ENCODE measurements at places on chromosomes 11 and 22.
A peak's percentile ranks its signal among the peaks of the same experiment; 100 is the strongest.

DNA sequence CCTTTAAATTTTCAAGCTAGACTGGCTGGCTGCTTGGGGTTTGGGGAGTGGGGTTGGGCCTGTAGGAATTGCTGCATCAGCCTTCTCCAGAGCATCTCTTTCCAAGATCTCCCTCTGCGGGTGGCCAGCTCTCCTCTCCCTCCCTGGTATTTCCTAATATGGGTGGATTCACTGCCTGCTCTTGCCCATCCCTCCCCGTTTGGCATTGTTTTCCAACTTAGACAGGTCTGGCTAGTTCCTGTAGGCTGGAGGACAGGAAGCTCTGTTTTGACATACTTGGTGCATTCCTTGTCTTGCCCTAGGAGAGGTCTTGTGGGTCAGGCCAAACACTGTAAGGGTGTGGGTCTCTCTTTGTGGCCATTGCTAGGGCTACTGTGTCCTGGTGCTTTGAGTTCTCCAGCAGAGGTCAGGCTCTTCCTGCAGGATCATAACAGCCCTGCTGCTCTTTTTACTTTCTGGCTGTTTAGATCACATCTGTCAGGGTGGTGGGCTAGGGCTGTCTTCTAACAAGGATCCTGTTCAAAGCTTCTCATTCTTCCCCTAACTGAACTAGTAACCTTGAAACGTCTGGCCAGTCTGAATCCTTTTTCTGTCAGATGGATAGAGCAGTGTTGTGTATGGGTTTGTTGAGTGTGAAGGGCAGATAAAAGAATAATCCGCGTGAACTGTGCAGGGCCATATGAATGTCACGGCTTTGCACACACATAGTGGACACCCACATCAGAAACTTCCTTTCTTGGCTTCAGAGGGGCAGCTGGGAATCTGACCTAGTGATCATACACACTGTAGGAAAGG is 18.3 kb upstream of the MICALL1 start:
- peak; percentile 74 for DNase-seq

- no peak for DNase-seq
Observed at GRCh38 chr11:11667056-11667455, 45.3 kb upstream of the GALNT18 start.

DNA sequence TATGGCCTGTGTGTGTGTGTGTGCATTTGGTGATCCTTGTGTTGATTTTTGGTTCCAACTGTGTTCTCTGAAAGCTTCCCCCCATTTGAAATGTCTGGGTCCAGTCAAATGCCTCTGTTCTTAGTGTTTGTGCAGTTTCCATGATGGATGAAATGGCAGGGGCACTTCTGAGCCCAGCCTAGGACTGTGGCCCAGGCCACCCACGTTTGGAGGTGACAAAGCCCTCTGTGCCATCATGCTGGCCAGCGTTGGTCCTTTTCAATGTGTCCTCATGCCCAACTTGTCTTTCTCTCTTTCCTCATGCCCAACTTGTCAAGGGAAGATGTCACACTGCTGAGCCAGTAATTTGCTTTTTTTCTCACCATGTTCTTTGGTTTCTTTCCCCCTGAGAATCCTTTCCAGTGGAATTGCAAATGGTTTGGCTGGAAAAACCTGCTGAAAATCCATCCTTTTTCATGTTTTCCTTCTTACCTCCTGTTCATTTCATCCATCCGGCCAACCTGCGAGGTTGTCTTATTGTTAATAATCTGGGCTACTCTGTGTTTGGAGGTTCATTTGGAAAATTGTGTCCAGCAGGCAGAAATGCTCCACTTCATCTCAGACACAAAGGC is 113.7 kb upstream of the NAV2 start:
- no peak for DNase-seq

- no peak for DNase-seq
Observed at GRCh38 chr11:86931548-86932258, 23.5 kb downstream of the FZD4 start.

DNA sequence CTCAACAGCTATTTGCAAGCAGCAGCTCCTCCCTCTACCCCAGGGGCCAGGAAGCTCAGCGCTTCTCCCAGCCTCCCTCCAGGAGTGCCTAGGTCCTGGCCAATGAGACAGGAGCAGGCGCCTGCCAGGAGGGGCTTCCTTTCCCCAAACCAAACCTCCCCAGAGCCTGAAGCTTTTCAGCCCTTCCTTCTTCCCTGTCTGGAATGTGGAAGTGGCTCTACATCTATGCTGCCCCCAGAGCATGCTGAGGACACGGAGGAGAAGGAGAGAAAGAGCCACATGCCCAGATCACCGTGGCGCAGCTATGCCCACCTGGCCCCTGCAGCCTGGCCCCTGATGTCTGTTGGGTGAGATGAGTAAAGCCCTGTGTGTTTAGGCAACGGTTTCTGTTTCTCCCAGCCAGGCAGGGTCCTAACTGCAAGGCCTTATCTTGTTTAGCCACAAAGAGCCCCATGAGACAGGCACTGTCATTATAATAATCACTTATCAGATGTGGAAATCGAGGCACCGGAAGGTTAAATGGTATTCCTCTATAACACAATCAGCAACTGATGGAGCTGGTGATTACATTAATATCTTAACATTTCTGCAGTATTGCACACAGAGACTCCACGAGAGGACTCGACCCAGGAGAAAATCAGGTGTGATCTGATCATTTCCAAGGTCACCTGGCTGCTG is 315.8 kb downstream of the CTTN start:
- DNase-seq, result no peak

- DNase-seq, result no peak
Observed at GRCh38 chr11:1453611-1454034, 33.0 kb downstream of the MOB2 start.

DNA sequence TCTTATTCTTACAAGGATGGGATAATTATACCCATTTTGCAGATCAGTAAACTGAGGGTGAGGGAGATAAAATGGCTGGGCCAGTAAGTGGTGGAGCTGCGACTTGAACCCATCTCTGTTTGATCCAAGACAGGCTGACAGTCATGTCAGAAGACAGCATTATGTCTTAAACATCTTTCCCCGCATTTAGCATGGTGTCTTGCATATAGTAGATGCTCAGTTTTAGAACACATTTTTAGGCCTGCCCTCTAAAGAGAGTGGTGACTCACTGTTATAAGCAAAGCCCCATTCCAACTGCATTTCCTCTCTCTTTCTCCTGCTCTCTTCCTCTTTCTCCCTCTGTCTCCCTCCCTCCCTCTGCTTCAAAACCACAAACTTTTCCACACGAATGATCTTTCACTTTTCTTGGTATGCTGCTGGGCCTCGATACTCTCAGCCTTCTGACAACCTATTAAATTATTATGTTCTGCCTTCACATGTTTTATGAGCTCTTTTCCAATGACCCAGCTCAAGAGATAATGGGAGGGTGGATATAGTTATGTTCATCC is 25.2 kb downstream of the CWC15 start:
- peak; percentile 79 for DNase-seq

DNA sequence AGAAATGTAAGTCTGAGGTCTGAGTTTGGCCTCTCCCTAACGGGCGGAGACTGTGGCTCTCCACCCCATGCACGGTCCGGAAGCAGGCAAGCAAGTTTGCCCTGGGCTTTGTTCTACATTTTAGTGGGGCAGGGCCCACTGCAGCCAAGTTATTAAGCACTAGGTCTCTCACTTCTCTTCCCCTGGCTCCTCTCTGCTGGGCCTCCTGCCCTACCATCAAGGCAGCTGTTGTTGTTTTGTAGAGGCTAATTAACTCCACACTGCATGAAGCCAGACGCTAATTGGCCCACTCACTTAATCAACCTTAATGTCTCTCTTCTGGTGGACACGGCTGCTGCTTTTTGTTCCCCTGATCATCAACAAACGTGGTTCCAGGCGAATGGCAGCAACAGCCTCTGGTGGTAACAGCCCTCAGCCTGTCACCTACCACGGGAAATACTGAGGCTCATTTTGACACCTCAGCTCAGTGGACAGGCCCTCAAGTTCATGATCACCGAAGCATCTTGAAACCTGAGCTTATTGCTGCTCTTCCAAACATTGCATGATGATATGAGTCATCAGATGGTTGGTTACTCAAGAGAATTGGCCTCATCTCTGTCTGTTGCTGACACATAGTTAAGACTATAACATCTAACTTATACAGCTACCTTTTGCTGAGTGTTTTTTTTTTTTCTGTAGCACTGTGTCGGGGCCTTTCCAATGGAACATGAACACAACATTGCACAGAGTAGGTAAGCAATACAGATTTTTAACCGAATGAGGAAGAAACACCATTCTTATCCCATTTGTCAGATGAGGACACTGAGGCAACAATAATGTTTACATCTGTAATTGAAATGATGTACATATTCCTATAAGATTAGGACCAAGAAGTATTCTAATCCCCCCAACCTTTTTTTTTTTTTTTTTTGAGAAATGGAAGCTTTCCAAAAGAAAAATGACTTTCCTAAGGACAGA is 20.8 kb upstream of the LMO2 start:
- peak; percentile 73 for DNase-seq

- no peak for DNase-seq
Observed at GRCh38 chr22:41742918-41743317, 43.6 kb downstream of the MEI1 start.

- peak; percentile 34 for DNase-seq
Observed at GRCh38 chr11:2709429-2709828, 9.6 kb upstream of the KCNQ1OT1 start.

DNA sequence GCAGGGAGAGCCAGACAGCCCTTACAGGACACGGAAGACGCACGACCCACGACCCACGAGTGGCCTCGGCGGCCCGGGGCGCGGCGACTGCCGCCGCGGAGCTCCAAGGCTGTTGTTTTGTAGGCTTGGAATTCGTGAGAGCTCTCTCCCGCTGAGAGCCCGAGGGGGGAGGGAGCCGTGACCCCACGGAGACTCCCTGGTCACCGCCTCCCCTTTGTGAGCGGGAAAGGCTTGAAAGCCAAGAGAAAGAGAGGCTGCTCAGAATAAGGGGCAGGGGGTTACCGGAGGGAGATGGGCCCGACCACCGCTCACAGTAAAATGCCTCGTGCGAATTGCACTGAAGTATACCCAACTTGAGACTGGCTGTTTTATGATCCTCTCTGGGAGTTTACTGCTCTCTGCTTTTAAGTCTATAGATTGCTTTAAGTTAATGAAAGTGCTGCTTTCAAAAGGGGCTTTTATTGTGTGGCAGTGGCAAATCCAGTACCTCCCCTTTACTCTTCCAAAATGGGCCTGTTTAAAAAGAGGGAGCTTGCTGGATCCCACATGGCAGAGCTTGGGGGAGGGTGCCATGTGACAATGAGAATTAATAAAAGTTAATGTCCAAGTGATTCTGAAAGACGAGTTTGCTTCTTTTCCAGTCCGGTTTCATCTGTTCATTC is 2.9 kb downstream of the PKNOX2 start:
- DNase-seq, result no peak

GRCh38 chr22:36036167-36036624 is 7.6 kb upstream of the RBFOX2 start:
- DNase-seq, result no peak

GRCh38 chr11:32105871-32106560 is 15.1 kb downstream of the RCN1 start:
- no peak for DNase-seq

- DNase-seq, result no peak
Observed at GRCh38 chr11:520428-521176, 13.6 kb upstream of the RNH1 start.

DNA sequence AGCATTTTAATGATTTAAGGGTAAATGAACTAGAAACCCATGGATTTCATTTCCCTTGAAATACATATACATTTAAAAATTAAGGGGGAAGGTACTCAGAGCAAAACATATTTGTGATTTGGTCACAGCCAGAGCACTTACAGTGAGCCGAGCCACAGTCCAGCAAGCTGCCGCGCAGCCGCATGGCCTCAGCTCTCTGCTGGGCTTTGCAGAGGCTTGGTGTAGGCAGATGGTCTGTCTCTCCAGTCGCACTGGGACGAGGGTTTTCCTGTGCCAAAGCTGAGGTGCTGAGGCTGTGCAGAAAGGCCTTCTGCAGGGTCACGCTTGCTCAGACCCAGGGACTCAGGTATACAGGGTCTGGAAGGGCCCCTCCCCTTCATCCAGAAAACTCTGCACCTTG is 367.3 kb downstream of the OPCML start:
- DNase-seq, result no peak

- no peak for DNase-seq
Observed at GRCh38 chr11:12089473-12089872, 20.9 kb upstream of the MICAL2 start.

- no peak for DNase-seq
Observed at GRCh38 chr11:1919391-1920127, at the start of gene TNNT3. TNNT3 (plus strand) TSS chr11:1919703; CDS start chr11:1922875, 3,172 bp downstream.

- no peak for DNase-seq
Observed at GRCh38 chr11:88478136-88478815, 140.7 kb upstream of the CTSC start.

DNA sequence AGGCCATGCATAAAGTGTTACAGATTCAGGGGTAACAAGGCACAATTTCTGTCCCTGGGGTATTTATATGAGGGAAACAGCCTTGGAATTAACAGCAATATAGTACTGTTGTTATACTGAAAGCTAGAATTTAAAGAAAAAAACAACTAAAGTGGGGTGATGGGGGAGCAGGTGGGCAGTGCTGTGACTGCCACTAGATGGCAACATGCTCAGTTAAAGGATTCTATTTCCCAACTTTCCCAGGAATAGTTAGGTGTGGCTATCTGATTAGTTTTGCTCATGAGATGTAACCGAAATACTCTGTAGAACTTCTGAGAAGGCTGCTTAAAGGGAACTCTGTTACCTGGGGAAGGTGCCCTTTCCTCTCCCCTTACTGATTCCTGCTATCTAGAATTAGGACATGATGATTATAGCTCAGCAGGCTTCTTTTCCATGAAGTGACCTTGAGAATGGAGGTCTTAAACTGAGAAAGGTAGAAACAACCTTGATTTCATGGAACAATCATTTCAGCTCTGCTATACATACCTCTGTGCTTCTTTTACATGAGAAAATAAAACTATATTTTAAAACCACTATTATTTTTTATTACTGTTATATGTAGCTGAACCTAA is 102.6 kb downstream of the RELT start:
- no peak for DNase-seq

- no peak for DNase-seq
Observed at GRCh38 chr11:79121351-79121750, 319.5 kb downstream of the TENM4 start.

DNA sequence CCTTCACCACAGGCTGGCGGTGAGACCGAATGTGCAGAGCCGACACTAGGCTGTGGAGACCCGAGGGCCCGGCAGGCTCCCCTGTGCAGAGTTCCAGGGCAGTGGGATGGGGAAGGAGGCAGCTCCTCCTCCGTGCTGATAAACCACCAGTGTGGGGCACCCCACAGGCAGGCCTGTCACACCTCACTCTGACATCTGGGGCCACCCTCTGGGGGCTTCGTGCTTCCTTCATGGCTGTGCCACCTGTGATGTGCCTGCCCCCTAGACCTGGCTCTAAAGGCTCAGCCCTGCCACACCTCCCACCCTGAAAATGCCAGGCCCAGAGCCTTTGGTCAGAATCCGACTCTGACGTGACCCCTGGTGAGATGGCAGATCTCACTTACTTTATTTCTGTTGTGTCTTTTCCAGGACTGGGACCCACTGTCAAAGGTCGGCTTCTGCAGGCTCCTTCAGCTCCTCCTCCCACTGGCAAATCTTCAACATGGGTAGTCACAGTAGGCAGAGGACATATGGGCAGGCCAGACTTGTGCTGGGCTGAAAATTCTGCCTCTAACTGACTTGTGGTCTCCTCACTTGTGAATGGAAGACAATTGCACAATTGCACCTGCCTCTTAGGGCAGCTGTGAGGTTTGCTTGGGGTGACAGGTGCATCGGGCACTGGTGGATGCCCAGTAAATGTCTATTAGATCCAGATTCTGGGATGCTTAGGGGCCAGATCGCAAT is 46.2 kb upstream of the TSKU start:
- DNase-seq, result no peak

All from fibroblast of skin of left biceps (primary cell).